ENCODE measurements at places on chromosomes 12 and 14.

- no peak for DNase-seq
These were observed 6.9 kb upstream of the CMKLR1 start for GRCh38 chr12:108345716-108346633.

DNA sequence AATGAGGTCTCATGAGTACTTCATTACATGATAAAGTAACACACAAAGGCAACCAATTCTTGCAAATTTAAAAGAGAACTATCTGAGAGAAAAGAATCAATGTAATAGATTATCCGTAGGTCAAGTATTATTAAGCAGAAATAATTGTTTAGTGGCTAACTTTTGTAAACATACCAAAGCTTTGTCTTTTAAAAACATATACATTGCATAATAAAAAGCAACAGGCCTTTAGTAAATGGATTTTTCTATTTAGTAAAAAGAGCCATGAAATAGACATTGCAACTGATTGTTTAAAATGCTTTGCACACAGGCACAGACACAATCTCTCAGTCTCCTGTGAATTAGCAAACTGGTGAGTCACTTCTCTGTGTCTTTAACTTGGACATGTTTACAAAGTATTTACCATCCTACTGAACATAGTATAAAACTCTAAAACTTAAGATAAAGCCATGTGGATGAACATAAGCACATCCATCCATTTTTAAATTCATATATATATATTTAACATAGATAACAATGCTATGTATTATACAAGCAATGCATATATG, 518.7 kb upstream of the MGAT4C start:
- no peak for DNase-seq

GRCh38 chr12:89862511-89863445, 154.1 kb upstream of the ATP2B1 start:
- DNase-seq: peak; percentile 57

DNA sequence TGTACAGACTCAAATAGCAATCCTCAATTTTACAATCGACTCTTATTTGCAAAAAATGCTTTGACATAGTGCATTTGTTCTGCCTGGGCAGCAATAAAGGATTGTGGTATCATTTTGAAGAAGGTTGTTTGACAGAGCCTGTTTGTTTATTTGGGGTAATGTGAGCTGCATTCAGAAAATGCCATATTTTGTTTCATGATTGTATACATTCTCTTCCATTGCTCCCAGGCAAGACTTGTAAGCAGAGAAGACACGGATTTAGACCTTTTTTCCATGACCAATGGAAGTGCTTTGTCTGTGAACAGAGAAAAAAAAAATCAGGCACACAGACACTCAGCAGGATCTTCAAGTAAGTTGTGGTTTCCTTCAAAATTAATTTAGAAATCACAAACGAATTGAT, 35.5 kb upstream of the ALX1 start:
- DNase-seq: no peak

DNA sequence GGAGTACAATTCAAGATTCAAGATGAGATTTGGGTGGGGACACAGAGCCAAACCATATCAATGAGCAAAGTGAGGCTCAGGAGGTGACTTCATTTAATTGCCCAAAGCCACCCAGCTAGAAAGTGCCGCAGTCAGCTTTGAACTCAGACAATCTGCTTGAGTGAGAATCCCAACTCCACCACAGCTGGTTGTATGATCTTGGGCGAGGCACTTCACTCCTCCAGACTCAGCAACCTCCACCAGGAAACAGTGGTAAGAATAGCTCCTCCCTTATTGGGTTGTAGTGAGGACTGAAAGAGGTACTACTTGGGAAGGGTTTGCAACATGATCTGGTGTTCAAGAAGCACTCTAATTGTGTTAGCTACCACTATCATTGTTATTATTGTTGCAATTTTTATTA, 129.2 kb upstream of the RFLNA start:
- DNase-seq: no peak

DNA sequence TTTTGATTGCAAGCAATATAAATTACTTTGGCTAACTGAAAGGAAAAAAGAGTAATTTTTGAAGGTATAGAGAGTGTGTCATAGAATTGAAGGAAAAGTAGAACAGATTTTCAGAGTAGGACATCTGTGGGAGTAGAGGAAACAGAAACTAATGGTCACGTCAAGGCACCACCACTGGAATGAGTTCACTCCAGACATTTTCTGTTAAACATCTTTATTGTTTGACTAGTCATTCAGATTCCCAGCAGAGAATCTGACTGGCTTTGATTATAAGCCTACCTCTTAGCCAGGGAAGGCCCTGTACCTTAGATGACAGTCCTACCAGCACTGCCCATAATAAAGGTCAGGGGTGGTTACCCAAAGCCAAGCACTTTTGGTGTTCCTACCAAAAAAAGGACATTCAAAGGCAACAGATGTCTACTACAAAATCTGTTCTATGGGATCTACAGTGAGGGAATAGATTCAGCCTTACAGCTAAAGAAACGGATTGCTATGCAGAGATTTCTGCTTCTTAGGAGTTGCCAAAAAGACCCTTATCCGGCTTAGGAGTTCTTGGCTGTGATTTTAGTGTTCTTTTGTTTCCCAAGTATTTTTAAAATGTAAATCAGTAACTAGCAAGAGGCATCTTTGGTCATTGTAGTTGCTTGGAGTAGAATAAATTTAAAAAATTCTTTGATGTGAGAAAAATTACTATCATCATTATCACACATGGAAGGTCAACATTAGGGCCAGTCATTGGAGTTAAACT, 410.8 kb downstream of the RAD51B start:
- no peak for DNase-seq

GRCh38 chr12:99981639-99982190, 3.0 kb downstream of the ANKS1B start:
- DNase-seq: no peak

GRCh38 chr14:88477513-88478250, 77.1 kb downstream of the PTPN21 start:
- DNase-seq: no peak

DNA sequence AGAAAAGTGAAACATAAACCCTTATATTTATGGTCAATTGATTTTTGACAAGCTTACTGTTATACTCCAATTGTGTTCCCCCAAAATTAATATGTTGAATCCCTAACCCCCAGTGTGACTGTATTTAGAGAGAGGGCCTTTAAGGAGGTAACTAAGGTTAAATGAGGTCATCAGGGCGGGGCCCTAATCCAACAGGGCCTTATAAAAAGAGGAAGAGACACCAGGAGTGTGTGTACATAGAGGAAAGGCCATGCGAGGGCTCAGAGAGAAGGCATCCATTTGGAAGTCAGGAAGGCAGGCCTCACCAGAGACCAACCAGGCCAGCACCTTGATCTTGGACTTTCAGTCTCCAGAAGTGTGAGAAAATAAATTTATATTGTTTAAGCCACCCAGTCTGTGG, 6.5 kb upstream of the VTI1B start:
- DNase-seq: no peak

DNA sequence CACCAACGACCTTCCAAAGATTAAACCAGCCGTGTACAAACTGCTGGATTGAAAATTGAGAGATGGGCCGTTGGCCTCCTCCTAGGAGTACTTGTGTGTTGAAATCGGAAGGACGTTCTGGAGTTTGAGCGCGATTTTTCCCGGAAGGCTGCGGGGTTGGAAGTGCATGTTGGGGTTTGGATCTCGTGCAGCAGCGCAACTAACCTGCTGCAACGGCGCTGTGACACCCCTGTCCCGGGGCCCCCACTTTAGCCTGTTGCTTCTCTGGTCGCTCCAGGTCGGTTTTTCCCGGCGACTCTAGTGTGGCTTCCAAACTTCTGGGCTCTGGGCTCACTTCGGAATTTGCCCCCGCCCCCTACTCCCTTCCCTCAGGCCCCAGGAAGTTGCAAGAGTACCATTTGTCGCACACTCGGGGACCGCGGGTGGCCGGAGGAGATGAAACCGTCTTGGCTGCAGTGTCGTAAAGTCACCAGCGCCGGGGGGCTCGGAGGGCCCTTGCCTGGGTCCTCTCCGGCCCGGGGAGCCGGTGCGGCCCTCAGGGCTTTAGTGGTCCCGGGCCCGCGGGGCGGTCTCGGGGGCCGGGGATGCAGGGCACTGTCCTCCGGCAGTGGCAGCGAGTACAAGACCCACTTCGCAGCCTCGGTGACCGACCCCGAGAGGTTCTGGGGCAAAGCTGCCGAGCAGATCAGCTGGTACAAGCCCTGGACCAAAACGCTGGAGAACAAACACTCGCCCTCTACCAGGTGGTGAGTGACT, at the start of gene ACSS3:
Gene ACSS3, plus strand, starts transcription at position 394 of the 756 bp plus-strand sequence. Its CDS starts 42 bp downstream, at position 436.
- DNase-seq: no peak

- DNase-seq: no peak
These were observed 26.9 kb downstream of the PLEKHG3 start for GRCh38 chr14:64731141-64731581.

DNA sequence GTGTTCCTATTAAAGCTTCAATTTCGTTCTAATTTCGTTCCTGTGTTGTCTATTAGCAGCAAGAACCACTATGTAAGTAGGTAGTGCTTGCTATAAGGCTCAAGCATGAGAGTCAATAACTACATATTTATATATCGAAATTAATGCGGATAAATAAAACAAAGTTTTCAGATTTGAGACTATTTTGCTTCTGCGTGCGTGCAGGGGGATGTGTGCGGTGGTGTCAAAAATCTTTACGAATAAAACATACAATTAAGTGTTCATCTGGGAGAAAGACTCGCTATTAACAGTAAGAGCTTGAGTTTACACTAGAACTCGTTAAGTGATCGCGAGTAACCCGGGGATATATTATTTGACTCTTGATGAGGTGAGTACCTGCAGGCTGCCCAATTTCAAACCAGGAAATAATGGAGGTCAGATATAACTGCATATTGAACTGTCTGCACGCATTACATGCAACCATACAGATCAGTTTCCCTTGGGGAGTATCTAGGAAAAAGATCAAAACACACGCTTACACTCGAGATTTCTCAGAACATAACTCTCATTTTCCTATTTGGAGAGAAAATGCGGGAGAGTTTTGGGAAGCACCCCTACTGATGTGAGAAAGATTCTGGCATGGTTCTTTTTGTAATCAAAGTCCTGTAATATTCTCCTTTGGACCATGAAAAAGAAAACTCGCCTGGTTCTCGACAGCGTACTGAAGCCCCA, 813 bp downstream of the TWF1 start:
- DNase-seq: no peak

DNA sequence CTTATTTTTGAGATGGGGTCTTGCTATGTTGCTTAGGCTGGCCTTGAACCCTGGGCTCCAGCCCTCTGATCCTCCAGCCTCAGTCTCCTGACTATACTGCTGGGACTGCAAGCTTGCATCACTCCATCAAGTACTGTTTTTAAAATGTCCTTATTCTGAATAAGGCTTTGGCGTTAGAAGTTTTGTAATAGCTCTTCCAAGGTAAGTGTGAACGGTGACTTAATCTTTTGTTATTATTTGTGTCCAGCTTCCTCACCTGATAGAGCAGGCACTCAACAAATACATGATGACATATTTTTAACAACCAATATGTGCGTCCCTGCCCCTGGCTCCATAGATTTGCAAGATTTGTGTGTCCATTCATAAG, 1.4 kb downstream of the C1RL start:
- no peak for DNase-seq

DNA sequence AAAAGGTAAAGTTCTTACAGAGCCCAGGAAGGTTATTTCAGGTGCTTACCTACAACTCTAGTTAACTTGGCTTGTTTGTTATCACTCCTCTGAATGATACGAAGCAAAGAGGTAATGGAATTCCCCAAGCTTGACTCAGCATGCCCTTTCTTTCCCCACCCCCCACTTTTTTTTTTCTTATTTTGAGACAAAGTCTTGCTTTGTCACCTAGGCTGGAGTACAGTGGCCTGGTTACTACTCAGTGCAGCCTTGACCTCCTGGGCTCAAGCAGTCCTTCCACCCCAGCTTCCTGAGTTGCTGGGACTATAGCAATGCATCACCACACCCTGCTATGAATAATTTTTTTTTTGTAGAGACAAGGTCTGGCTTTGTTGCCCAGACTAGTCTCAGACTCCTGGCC, 17.1 kb upstream of the YBX3 start:
- DNase-seq: no peak

- DNase-seq: peak; percentile 68
These were observed 12.5 kb upstream of the IRF2BPL start for GRCh38 chr14:77040741-77041653.

DNA sequence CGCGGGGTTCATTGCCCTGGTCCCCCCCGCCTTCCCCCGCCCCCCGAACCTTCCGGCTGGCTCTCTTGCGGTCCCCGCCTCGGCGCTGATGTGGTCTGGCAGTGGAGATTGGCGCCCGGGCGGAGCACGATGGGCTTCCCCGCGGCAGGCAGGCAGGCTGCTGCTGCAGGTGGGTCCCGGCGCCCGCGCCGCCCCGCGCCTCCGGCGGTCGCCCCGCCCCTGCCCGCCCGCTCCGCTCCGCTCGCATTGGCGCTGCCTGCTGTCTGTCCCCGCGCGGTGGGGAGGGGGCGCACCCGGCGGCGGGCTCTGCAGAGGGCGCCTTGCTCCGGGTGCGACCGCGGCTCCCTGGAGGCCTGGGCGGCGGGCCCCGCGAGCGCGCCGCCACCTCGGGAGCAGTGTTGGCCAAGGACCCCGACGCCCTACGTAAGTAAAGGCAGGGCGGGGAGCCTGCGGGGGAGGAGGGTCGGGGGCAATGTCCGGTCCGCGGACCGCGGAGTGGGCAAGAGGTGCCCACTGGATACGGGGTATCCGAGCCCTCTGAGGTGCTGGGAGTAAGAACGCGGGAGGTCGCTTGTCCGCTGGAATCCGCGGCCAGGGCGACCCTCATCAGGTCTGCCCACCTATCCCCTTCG, at the start of gene AKAP5:
Gene AKAP5, plus strand, starts transcription at position 309 of the 632 bp plus-strand sequence. CDS start 2,896 bp downstream, outside the sequence.
- DNase-seq: peak; percentile 69

DNA sequence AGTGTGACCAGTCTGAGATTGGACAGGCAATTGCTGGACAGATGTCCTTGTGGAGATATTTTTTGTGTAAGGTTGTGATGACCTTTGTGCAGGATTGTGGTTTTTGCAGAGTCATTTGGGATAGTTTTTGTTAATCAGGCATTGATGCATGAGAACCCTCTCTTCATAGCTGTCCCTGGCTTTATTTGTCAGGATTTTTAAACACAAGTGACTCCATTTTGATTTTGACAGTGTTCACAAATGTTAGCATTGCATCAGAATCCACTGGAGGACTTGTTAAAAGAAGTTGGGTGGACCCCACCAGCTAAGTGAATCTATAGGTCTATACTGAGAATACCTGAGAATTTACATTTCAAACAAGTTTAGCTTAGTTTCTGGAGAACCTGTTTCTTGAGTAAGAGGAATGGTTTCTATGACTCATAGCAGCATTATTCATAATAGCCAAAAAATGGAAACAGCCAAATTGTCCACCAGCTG, 11.8 kb downstream of the FNTB start:
- DNase-seq: no peak

- DNase-seq: no peak
These were observed 1203.5 kb upstream of the TMEM132C start for GRCh38 chr12:127063339-127064072.

DNA sequence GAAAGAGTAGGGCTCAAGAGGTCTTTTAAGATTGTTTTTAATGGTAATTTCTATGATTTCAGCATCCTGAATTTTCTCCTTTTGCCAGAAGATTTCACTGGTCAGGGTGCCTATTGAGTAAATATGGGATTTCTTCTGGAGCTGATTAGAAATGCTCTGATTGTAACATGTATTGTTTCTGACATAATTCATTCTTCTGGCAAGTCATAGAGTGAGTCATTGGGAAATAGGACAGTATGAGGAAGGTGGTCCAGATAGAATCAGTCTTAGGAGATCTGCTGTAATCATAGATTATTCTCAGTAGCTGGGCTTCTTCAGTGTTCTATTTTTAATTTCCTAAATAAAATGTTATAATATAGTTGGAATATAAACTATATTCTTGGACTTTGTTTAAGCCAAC, 182.0 kb upstream of the NAV3 start:
- no peak for DNase-seq

GRCh38 chr12:45615268-45615667, 114.2 kb upstream of the ARID2 start:
- DNase-seq: no peak
